ENCODE measurements at places on chromosomes 11 and 22.
A peak's percentile ranks its signal among the peaks of the same experiment; 100 is the strongest.

GRCh38 chr11:22163394-22163797, 29.5 kb upstream of the ANO5 start:
- no peak for DNase-seq

DNA sequence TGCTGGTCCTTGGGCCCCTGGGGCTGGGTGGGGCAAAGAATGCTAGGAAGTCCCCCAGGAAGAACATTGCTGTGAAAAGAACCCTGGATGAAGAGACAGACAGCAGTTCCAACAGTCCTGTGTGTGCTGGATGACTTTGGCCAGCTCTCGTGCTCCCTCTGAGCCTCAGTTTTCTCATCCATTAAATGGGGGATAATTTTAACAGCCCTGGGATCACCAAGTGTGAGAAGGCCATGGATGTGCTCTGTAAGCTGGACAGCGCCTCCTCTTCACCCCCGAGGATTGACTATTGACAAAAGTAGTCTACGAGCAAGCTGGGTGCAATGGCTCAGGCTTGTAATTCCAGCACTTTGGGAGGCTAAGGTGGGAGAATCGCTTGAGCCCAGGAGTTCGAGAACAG, 2.5 kb downstream of the LARGE2 start:
- no peak for DNase-seq

DNA sequence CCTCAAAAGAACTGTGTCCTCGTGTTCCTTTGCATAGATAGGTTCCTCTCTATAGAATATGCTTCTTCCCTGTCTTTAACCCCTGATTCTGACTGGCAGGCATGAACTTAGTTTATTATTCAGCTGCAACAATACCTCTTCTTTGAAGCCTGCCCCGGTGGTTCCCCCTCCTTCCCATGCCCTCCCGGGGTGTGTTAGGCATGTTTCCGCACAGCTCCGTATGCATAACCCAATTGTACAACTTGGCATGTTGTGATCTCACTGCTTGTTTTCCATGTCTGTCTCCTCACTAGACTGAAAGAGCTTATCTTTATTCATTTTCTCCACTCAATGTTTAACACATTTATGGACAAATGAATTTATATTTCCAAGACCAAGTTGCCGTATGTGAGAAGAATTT, 72.6 kb downstream of the DEPDC5 start:
- DNase-seq = no peak

DNA sequence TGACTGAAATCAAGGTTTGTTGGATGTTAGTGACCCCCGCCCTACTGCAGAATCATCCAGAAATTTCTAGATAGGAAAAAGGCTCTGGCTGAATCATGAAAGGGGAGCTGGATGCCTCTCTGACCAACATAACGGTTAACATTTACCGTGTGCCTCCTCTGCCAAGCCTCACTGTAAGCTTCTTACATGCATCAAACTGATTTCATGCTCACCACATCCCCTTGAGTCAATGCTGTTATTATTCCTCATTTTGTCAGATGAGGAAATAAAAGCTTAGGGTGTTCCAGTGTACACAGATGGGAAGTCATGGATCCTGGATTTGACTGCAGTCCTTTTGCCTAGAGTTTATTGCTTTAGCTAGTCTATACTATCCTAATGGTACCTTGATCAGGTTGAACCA, 5.9 kb upstream of the HMOX1 start:
- no peak for DNase-seq

- DNase-seq = no peak
Measured at GRCh38 chr11:40797981-40798380, 661.5 kb downstream of the LRRC4C start.

DNA sequence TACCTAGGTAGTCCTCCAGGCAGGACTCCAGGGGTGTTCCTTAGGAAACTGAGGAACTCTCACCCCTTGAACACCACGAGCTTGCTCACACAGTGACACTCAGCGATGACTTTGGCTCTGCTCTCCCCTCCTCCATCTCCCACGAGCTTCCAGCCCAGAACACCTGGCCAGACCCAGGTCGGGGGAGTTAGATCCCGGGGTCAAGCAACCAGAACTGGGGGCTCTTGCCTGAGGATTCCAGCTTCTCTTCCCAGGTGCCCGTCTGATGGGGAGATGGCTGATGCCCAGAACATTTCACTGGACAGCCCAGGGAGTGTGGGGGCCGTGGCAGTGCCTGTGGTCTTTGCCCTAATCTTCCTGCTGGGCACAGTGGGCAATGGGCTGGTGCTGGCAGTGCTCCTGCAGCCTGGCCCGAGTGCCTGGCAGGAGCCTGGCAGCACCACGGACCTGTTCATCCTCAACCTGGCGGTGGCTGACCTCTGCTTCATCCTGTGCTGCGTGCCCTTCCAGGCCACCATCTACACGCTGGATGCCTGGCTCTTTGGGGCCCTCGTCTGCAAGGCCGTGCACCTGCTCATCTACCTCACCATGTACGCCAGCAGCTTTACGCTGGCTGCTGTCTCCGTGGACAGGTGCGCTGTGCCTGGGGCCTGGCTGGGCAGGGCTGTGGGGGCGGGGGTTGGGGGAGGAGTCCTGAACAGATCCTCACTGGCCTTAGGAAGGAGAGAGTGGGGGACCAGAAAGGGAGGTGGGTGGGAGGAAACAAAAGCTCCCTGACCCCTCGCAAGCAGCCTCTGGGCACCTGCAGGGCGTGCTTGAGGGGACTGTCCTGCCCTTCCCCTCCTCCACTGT, at the start of gene GALR3:
Gene GALR3, plus strand, starts transcription at position 249 of the 852 bp plus-strand sequence. Its CDS starts 25 bp downstream, at position 274.
- peak; percentile 69 for DNase-seq
